ENCODE measurements at places on chromosomes 6 and 20. TPM values are rescaled to one million over a fixed set of nuclear protein-coding genes. Genes with fewer than 3 reads are reported as not detected.

DNA sequence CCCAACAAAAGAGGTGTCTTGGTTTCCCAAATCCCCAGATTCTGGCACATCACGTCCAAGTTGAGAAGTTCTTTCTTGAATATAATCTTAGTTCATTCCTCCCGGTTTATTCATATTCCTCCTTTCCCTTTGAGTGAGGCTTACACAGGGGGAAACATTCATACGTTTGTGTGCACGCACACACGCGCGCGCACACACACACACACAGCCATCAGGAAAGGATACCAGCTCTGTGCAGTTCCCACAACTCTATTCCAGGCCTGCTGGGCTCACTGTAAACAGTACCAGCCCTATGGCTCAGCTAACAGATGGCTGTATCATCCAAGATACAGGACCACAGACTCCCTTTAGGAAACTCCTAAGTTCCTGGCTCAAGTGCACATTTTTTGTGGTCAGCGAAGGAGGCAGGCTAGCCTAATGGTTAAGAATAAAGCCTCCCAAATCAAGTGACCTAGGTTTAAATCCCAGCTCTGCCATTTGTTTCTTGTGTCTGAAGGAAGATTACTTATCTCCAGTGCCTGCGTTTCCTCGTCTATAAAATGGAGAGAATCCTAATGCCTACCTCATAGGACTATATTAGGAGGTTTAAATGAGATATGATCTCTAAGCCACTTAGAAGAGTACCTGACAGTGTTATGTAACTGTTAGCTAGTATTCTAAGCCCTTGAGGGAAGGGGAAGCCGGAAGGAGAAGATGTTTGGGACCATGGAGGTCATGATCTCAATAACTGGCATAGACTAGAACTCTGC, 3.7 kb upstream of the TAF8 start:
- DNase-seq = no peak

- DNase-seq = no peak
Observed at GRCh38 chr6:10425975-10426780, 11.3 kb upstream of the TFAP2A start.

DNA sequence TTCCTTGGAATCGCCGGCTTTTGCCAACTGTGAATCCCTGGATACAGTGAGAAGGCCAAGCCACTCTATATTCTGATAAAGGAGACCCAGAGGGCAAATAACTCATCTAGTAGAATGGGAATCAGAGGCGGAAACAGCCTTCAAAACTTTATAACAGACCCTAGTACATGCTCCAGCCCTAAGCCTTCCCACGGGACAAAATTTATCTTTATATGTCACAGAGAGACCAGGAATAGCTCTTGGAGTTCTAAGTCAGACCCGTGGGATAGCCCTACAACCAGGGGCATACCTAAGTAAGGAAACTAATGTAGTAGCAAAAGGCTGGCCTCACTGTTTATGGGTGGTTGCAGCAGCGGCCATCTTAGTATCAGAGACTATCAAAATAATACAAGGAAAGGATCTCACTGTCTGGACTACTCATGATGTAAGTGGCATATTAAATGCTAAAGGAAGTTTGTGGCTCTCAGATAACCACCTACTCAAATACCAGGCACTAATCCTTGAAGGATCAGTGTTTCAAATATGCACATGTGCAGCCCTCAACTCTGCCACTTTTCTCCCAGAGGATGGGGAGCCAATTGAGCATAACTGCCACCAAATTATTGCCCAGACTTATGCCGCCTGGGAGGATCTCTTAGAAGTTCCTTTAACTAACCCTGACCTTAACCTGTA, 29.5 kb downstream of the CEP85L start:
- DNase-seq = no peak

GRCh38 chr6:44113414-44113813, 13.8 kb downstream of the MRPL14 start:
- DNase-seq = no peak

GRCh38 chr6:89375427-89376267, 23.1 kb upstream of the UBE2J1 start:
- DNase-seq = peak; percentile 53

DNA sequence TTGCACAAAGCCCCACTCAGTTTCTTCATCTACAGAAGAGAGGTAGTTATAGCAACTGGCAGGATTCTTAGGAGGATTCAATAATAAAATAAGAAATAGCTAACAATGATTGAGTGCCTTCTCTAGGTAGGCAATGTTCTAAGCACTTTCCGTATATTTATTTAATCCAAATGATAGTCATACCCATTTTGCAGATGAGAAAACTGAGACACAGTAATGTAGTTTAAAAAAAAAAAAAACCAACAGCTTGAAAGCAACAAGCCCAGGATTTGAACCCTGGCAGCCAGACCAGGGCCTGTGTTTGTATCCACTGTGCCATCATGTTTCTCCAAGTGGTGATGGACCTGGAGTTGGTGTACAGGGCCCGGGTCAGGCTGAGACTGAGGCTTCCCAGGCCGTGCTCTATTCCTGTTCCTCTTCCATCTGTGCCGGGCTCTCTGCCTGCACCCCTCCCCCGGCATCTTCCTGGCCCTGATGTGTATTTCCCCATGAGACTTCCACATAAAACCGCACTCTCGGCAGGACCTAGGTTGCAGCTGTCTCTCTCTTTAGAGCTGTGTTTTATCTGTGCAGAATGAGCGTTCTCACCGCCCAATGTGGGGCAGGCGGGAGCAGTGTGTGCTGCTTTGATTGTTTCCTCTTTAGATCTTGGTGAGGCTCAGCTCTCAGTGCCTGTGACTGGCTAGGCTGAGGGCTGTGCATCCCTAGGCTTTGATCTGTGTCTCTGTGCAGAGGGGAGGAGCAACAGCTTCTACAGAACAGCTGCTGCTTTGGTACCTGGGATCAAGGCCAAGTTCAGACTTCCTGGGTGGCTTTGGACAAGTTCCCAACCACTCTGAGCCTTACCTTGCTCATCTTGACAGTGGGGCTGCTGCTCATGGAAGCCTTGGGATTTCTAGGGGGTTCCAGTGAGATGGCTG, 49.5 kb downstream of the TOX2 start:
- peak; percentile 67 for DNase-seq

GRCh38 chr6:129786548-129786947, 74.6 kb downstream of the TMEM244 start:
- no peak for DNase-seq

- DNase-seq = no peak
Observed at GRCh38 chr6:129351807-129352206, 358.2 kb downstream of the ARHGAP18 start.

DNA sequence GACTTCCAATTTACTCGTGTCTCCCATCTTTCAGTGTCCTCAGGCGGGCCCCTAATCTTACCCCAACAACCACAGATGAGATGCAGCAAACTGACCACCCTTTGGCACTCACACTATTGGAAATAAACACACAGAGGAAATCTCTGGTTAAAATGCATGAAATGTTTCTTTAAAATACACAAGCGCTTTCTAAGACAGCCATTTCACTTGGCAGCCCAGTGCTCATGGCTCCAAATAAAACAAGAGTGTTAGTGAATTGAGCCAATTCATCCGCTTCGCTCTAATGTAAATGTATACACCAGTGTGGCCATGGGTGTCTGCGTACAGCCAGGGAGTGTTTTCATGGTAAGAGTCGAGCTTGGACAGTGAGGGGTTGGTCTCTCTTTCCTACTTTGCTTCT, 282.9 kb downstream of the CLIC5 start:
- no peak for DNase-seq

DNA sequence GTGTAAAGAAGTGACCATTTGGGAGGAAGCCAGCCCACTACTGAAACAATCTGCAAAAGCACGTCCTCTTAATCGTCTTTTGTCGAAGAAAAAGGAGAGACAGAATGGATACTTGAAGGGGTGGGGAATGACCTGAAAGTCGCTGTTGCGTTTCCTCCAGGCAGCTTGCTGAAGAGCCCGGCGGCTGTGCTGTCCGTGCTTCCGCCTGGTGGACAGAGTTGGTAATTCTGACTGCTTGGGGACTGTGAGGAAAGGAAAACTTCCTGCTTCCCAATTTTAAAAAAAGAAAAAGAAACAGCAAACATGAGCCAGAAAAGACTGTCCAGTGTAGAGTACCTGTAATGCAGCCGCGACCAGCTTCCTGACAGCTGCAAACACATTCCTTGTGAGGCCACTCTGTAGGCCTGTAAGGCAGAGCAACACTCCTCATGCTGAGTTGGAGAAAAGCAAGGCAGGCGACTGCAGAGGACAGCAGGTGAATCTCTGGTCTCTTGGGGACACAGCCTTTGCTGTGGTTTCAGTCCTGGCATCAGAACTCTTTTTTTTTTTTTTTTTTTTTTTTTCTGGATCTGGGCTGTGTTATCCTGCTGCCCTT, 251.1 kb upstream of the TBX18 start:
- DNase-seq = peak; percentile 66

DNA sequence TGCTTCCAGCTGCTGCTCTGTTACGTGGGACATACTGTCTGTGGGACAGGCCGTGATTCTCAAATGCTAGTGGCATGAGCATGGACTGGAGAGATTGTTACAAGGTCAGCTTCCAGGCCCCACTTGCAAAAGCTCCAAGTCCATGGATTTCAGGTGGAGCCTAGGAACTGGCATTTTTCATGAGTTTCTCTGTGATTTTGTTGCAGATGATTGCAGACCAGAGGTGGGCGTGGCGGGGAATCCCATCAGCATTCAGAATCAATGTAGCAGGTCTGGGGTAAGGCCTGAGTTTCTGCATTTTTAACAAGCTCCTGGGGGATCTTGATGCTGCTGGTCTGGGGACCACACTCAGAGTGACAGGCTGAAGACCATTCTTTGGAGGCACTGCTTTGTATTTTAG, 2.4 kb upstream of the CDH4 start:
- DNase-seq = no peak

- DNase-seq = peak; percentile 89
Observed at GRCh38 chr20:25859649-25860530, 163.2 kb upstream of the ZNF337 start.

GRCh38 chr6:167547751-167548150, 222.9 kb downstream of the TTLL2 start:
- DNase-seq = no peak

- DNase-seq = peak; percentile 48
Observed at GRCh38 chr20:18224968-18225568, 63.3 kb upstream of the ZNF133 start.

GRCh38 chr20:61414455-61414991, 162.5 kb downstream of the CDH4 start:
- DNase-seq = no peak

DNA sequence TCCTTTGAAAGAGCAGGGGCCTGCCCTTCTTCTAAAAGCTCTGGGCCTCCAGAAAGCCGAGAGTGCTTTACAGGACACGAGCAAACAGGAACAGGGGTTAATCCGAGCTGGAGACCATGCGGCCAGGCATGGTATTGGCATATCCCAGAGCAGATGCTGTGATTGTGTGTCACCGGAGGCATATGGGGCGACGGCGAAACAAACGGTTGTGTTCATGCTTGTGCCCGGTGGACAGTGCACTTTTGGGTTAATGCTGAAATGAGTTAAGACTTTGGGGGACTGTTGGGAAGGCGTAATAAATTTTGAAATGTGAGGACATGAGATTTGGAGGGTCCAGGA, 1088.7 kb upstream of the DEFB115 start:
- no peak for DNase-seq

GRCh38 chr20:57842720-57843119, 132.9 kb upstream of the PMEPA1 start:
- DNase-seq = no peak

- peak; percentile 55 for DNase-seq
Observed at GRCh38 chr6:44082872-44083321, 44.4 kb downstream of the MRPL14 start.

DNA sequence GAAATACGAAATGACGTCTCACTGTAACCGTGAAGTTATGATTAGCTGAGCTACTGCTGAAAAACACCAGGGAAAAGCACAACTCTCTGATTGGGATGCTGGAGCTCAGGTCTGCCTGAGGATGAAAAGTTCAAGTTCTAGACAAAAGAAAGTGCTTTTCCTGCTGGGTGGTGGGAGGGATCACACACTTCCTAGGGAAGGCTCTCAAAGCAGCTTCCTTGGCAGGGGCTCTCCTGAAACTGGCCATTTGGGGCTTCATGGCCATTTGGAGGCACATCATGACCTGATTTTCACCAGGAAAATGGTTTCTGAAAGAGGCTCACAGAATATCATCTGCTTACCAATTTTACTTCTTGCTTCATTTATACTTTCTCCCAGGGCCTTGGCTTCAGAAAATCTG, 97.1 kb upstream of the KCNK16 start:
- DNase-seq = no peak

DNA sequence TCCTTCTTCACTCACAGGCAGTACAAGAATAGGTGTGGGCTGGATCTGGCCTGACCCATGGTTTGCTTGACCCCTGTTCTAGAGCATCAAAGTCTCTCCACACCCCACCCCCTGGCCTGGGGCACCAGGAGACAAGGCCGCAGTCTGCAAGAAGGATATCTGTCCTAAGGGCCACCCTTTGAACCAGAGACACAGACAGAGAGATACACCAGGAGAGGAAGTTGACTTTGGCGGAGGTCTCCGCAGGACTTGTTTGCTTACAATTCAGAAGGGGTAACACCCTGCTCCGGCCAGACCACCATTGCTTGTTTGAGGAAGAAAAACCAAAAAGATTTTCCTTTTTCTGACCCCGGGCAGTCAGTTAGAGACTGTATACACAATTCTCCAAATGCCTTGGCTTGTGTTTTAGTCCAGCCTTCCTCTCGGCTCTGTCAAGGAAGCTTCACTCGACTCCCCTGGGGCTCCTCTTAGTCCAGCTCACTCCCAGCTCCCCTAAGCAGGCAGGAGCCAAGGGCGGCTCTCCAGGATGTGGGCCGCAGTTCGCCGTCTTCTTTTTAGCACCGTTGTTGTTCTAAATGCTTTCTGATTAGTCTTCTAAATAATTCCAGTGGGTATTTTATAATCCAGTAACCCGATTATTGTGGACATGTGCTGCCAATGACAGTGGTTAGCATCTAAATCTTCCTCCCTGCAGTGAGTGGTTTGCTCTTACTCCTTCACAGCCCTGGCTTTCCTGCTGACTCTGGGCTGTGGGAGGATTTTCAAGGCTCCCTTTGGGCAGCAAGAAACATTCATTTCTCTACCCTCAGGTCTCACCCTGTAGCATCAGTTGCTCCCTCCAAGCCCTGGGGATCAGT, 58.6 kb upstream of the MRPS10 start:
- peak; percentile 72 for DNase-seq

DNA sequence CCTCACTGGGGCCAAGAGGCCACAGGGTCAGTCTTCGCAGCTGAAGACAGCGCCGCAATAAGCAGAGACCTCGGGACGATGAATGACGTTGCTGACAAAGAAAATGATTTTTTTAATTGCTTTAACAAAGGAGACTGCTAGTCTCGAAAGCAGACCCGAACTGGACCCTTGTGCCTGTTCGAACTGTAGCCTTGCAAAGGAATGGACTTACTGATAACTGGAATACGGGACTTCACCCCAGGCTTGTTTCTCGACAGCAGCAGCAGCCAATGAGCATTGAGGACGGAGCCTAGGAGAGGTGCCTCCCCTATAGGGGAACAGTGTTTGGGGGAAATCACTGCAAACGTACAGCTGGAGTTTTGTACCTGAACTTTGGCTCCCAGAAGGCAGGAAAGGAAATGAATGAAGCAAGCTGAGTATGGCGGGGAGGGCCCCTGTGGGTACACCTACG, 1.3 kb upstream of the TAF4 start:
- no peak for DNase-seq

- no peak for DNase-seq
Observed at GRCh38 chr20:32480371-32481241, 104.5 kb downstream of the NOL4L start.

Gene VSX1
- total RNA-seq = not detected

Gene INSM1
- not detected for total RNA-seq

Gene FAM229B
- 69.3 TPM for total RNA-seq

Gene TRDN
- total RNA-seq = 470 TPM

Gene COL21A1
- 23.2 TPM for total RNA-seq

Gene MACROD2
- 3.5 TPM for total RNA-seq

Gene YIPF3
- total RNA-seq = 63.0 TPM

Gene LGSN
- total RNA-seq = not detected

Gene SLC17A4
- total RNA-seq = not detected

Gene CST5
- not detected for total RNA-seq

Data from left ventricle myocardium superior (tissue), 1 donor.